ENCODE measurements at places on chromosomes 7 and 10. TPM values are rescaled to one million over a fixed set of nuclear protein-coding genes. Genes with fewer than 3 reads are reported as not detected.
A peak's percentile ranks its signal among the peaks of the same experiment; 100 is the strongest.

NFKB2 gene
- 7.3 TPM for total RNA-seq

C10orf71 gene
- 34.9 TPM for total RNA-seq

PHYHIPL gene
- not detected for total RNA-seq

TMEM236 gene
- total RNA-seq: 0.41 TPM

FGFR2 gene
- 19.0 TPM for total RNA-seq

THSD7A gene
- 2.9 TPM for total RNA-seq

C10orf105 gene
- total RNA-seq: not detected

SMO gene
- total RNA-seq: 4.7 TPM

DNA sequence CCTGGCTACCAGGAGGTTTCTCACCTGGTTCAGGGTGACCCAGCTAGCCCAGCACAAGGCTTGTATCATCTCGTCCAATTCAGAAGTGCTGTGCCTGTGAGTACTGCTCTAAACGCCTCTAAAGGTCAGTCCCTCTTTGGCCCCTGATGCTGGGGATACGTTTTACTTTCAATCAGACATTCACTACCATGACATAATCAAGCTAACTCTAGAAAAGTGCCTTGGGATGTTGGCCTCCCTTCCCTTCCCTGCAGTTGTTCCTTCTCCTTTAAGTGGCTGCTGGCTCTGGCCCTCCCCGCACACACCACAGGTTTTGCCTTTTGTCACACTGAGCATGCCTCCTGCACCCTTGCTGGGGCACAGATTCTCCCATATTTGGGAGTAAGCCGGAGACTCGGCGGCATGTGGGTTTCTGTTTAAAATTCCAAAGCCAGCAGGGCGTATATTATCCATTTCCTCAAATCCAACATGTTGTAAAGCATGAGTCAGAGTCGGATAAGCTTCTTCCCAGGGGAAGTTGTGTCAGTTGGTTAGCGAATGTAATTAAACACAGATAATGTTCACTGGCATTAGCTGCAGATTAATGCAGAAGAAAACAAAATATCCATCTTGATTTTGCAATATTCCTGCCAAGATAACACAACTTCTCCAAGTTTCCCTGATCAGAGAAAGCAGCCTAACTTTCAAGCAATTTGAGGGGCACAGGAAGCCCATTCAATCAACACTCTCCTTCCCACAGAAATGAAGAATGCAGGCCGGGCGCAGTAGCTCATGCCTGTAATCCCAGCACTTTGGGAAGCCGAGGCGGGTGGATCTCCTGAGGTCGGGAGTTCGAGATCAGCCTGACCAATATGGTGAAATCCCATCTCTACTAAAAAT lies 31.8 kb upstream of the VCL start:
- peak overlapping the region; percentile 92 for H3K27ac ChIP-seq
- no peaks in the 10 kb centered on the region for H3K27me3 ChIP-seq
- H3K36me3 ChIP-seq: no peaks in the 10 kb centered on the region
- peak overlapping the region; percentile 15 for H3K4me3 ChIP-seq

DNA sequence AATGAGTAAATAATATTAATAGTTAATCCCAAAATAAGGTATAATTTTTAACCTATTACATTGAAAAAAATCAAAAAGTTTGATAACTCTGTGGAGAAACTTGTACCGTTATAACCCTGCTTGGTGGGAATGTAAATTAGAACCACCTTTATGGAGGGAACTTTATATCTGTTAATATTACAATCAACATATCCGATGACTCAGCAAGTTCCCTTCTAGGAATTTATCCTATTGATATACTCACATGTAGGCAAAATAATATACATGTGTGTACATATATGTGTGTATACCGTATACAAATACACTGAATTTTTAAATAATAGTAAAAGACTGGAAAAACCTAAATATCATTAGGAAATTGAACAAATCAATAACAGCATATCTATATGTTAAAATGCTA lies 54.7 kb downstream of the PANK1 start:
- no peaks in the 10 kb centered on the region for H3K36me3 ChIP-seq
- peaks cover 31% of the 10 kb centered on the region for H3K4me1 ChIP-seq

GRCh38 chr7:4248295-4248694 lies 433.8 kb upstream of the FOXK1 start:
- no peak overlapping the region for H3K4me3 ChIP-seq
- no peaks in the 10 kb centered on the region for H3K27me3 ChIP-seq

GRCh38 chr7:135774284-135774683 lies 25.7 kb upstream of the FAM180A start:
- no peaks in the 10 kb centered on the region for H3K36me3 ChIP-seq
- peak; percentile 57 for DNase-seq
- no peak overlapping the region for H3K4me3 ChIP-seq
- no peaks in the 10 kb centered on the region for H3K27me3 ChIP-seq

GRCh38 chr7:112495810-112496462 lies 15.1 kb downstream of the LSMEM1 start:
- no peak for DNase-seq
- no peak overlapping the region for H3K27ac ChIP-seq
- H3K4me3 ChIP-seq: no peak overlapping the region

DNA sequence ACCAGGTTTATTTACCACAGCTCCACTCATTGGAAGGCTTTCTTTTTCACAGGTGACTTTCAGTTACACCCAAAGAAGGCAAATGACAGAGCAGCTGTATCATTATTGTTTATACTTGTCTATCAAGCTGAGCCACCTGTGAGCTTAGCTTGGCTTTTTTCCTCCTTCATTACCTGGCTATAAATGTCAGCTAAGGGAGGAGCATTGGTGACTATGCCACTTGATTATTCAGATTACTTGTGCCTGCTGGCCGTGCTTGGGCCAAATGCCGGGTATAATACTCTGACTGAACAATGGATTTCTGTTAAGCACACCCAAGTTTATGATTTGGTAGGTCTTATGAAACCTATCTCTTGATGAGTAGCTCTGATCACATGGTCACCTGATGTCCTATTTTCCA lies 9.9 kb upstream of the GNAT3 start:
- no peak for DNase-seq
- H3K4me3 ChIP-seq: no peak overlapping the region
- H3K36me3 ChIP-seq: no peaks in the 10 kb centered on the region
- no peaks in the 10 kb centered on the region for H3K27me3 ChIP-seq
- H3K27ac ChIP-seq: no peak overlapping the region
- H3K4me1 ChIP-seq: no peaks in the 10 kb centered on the region

DNA sequence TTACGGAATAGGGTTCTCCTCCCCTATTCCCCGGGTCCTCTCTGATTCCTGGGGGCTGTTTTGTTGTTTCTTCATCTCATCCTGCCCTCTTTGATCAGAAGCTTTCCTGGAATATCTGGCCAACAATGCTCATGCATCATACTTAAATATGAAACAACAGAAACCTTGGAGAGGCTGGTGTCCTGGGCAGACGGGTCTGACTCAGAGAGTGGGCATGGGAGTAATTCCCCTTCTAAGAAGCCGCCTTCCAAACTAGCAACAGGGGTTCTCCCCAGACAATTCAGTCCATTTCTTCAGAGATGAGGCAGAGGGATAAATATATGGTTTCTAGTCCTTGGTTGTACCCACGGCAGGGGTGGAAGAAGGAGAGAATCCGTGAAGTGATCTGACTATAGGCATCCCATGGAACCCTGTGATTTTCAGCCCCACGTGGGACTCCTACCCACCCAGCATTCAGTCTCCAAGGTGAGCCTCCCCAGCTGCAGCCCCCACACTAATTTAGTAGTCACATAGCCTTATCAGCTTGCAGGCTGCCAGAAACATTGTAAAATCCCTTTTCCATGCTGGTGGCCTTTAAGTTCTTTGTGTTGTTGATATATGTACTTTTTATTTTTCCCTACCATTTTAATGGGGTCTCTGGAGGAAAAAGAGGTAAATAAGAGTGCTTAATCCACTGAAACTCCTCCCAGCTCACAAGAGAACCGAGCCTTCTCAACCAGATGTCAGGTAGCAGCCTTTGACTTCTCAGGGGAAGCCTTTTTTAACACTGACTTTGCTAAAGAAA lies 119.2 kb downstream of the SFMBT2 start:
- no peak overlapping the region for H3K27ac ChIP-seq
- no peak for DNase-seq
- no peaks in the 10 kb centered on the region for H3K4me1 ChIP-seq
- H3K4me3 ChIP-seq: no peak overlapping the region
- H3K27me3 ChIP-seq: no peaks in the 10 kb centered on the region
- H3K36me3 ChIP-seq: no peaks in the 10 kb centered on the region

- H3K4me3 ChIP-seq: no peak overlapping the region
- H3K36me3 ChIP-seq: peaks cover 63% of the 10 kb centered on the region
Observed at GRCh38 chr10:86700851-86701617, 32.7 kb downstream of the LDB3 start.

DNA sequence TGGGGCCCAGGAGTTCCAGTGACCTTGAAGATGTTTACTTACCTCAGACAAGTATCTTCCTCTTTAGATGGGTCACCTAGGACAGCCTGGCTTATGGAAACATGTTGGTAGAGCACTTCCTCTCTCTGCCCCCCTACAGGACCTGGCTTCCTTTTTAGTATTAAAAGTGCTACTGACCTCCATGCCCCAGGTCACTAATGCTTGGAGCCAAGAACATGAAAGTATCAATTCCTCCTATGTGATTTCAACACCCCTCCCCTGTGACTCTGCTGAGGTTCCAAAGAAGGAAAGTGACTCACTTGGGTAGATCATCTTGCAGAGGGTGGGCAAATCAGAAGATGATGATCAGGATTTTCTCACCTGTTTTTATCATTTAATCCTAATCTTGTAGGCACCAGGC lies 125.3 kb upstream of the CCDC6 start:
- no peak for DNase-seq
- H3K36me3 ChIP-seq: no peaks in the 10 kb centered on the region
- no peak overlapping the region for H3K4me3 ChIP-seq
- H3K27ac ChIP-seq: no peak overlapping the region

- peak overlapping the region; percentile 71 for H3K4me3 ChIP-seq
- H3K27ac ChIP-seq: peak overlapping the region; percentile 66
- no peaks in the 10 kb centered on the region for H3K27me3 ChIP-seq
Observed at GRCh38 chr7:24574386-24574785, 1.1 kb downstream of the PALS2 start.

DNA sequence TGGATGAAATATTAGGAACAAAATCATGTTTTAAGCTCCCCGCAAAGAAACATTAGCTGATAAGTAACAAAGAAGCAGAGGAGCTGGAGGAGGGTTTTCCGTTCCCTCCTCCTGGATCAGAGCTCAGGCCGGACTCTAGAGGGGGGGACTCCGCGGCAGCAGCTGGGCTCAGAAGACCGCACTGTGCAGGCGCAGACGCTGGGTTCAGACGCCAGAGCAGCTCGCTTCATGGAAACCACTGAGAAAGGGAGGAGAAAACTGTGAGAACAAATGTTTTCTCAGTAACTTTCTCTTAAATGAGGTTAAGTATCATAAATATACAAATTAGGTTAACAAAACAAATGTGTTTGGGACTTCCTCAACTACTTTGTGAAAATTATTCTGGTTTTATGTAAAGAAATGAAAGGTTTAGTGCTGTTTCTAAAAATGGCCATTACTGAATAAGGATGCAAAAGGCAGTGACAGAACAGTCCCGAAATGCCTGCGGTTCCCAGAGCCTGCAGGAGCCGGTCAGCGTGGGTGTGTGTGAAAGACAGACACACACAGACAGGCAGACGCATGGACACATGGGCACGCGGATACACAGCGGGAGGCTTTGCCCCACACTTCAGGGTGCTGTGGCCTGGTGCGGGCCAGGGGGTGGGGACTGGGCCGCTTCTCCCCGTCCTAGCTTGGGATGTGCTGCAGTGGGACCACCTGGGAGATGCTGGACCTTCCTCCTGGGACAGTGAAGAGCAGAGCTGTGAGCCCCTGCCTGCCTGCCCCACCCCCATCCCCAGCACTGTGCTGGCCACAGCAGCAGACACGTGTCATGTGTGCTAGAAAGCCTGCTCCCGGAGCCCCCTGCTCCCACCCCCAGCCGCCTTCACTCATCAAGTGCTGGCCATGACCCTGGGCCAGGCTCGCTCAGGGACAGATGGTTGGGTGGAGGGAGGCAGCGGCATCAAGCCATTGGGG lies 20.3 kb upstream of the ADGRA1 start:
- DNase-seq: no peak
- no peaks in the 10 kb centered on the region for H3K27me3 ChIP-seq
- no peak overlapping the region for H3K27ac ChIP-seq
- no peaks in the 10 kb centered on the region for H3K36me3 ChIP-seq
- no peak overlapping the region for H3K4me3 ChIP-seq

GRCh38 chr10:75911426-75911825 lies 480.0 kb downstream of the LRMDA start:
- no peaks in the 10 kb centered on the region for H3K4me1 ChIP-seq
- H3K27me3 ChIP-seq: no peaks in the 10 kb centered on the region
- DNase-seq: no peak
- H3K4me3 ChIP-seq: no peak overlapping the region
- no peak overlapping the region for H3K27ac ChIP-seq
- H3K36me3 ChIP-seq: no peaks in the 10 kb centered on the region

- H3K4me3 ChIP-seq: peak overlapping the region; percentile 10
- peaks cover 69% of the 10 kb centered on the region for H3K4me1 ChIP-seq
- DNase-seq: no peak
- H3K36me3 ChIP-seq: peaks cover 31% of the 10 kb centered on the region
Observed at GRCh38 chr10:33272635-33273034, 61.8 kb downstream of the NRP1 start.

- peak overlapping the region; percentile 66 for H3K4me3 ChIP-seq
- H3K36me3 ChIP-seq: no peaks in the 10 kb centered on the region
- DNase-seq: no peak
- no peaks in the 10 kb centered on the region for H3K27me3 ChIP-seq
- peak overlapping the region; percentile 77 for H3K27ac ChIP-seq
Observed at GRCh38 chr7:129434675-129435318, 565 bp downstream of the STRIP2 start.

GRCh38 chr7:2638224-2638991 lies 6.6 kb downstream of the TTYH3 start:
- peak overlapping the region; percentile 77 for H3K27ac ChIP-seq
- H3K4me1 ChIP-seq: peaks cover 91% of the 10 kb centered on the region
- no peaks in the 10 kb centered on the region for H3K36me3 ChIP-seq
- no peak for DNase-seq
- peak overlapping the region; percentile 1 for H3K4me3 ChIP-seq

GRCh38 chr7:129721068-129721467 lies 109.5 kb downstream of the NRF1 start:
- no peak overlapping the region for H3K27ac ChIP-seq
- no peak overlapping the region for H3K4me3 ChIP-seq
- H3K27me3 ChIP-seq: no peaks in the 10 kb centered on the region
- no peak for DNase-seq
- no peaks in the 10 kb centered on the region for H3K4me1 ChIP-seq

DNA sequence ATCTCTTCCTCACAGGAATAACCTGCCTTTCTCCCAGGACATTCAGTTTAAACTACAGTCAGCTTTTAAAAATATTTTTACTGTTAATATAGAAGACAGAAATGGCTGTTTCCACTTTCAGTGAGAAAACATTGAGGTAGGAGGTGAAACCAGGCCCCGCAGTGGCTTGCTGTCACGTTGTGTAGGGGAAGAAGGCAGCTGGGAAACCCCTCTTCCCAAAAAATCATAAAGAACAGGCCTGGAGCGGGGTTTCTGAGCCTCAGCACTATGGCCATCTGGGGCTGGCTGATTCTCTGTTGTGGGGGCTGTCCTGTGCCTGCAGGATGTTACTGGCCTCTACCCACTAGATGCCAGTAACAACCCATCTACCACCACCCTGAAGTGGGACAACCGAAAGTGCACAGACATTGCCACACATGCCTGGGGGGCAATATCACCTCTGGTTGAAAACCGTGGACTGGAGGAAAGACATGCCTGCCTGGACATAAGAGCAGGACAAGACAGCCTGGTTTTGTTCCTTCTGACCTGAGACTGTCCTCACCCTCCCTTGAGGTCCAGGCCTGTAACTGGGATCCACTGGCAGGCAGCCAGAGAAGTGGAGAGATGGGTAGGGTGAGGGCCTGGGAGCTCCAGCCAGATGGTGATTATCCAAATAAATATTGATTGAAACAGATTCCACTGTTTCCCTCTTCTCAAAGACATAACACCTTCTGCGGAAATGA lies 43.9 kb downstream of the KCNH2 start:
- H3K27ac ChIP-seq: no peak overlapping the region
- H3K4me1 ChIP-seq: no peaks in the 10 kb centered on the region
- H3K4me3 ChIP-seq: no peak overlapping the region
- no peaks in the 10 kb centered on the region for H3K36me3 ChIP-seq

All from right atrium auricular region (tissue), 2 donors.